Stimulated activated CD8-positive, alpha-beta memory T cell treated with anti-CD3 and anti-CD28 coated beads, Interleukin-7, amount 100 ng/mL, for 48 hours (primary cell): ENCODE measurements at places on chromosomes 16 and 17.
A peak's percentile ranks its signal among the peaks of the same experiment; 100 is the strongest.

- no peak for DNase-seq
These were observed 2.6 kb upstream of the KRTAP9-2 start for GRCh38 chr17:41223821-41224220.

DNA sequence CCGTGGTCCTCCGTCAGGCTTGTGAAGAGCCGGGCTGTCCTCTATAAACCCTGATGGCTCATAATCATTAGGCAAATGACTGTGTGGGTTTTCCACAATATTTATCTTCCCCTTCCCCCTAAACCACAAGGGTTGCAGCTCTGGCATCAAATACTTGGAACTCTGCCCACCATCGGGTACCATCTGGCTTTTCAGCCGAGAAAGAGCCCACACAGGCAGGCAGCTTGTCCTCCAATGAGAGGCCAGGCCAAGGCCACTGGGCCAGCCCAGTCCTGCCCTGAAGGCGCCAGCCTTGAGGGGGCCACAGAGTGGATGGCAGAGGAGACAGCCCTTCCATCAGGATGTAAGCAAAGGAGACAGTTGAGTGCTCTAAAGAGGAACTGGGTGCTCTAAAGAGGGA lies 31.8 kb upstream of the NAT9 start:
- DNase-seq: no peak

GRCh38 chr16:67386861-67387455 lies 6.3 kb downstream of the TPPP3 start:
- no peak for DNase-seq

DNA sequence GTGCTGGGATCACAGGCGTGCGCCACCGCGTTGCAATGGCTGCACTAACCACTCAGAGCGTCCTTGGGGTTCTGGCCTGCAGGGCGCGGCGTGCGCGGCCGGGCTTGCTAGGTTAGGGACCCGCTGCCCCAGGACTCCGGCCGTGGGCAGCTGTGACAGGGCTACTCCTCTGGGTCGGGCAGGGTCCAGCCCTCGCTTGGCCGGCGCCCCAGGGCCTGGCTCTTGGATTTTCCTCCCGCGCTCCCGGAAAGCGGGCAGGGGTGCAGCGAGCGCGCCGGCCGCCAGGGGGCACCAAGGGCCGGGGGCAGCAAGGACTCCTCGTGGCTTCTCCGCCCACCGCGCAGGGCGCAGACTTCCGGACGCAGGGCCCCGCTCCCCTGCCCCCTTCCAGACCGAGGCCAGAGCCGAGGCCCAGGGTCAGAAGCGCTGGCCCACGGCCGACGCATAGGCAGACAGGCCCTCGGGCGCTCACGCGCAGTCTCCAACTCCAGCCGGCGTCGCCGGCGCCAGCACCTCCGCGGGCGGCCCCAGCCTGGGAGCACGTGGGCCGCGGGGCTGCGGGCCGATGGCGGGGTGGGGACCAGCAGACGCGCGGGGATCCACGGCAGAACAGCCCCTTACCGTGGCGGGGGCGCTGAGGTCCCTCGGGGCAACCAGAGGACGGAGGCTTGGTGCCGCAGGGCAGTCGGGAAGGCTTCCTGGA lies 355 bp downstream of the TLE7 start:
- no peak for DNase-seq

DNA sequence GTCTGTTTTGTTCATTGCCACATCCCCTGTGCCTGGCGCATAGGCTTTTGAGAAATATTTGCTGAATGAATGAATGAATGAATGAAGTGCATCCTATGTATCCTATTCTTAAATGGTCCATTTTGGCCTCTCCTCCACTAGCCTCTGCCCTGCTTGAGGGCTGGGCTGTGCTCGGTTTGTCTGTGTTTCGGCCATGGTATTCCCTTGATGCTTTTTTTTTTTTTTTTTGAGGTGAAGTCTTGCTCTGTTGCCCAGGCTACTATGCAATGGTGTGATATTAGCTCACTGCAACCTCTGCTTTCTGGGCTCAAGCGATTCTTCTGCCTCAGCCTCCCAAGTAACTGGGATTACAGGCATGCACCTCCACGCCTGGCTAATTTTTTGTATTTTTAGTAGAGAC lies 110.1 kb downstream of the NTN1 start:
- DNase-seq: no peak

- no peak for DNase-seq
These were observed 5.7 kb upstream of the TCAP start for GRCh38 chr17:39659279-39660010.

DNA sequence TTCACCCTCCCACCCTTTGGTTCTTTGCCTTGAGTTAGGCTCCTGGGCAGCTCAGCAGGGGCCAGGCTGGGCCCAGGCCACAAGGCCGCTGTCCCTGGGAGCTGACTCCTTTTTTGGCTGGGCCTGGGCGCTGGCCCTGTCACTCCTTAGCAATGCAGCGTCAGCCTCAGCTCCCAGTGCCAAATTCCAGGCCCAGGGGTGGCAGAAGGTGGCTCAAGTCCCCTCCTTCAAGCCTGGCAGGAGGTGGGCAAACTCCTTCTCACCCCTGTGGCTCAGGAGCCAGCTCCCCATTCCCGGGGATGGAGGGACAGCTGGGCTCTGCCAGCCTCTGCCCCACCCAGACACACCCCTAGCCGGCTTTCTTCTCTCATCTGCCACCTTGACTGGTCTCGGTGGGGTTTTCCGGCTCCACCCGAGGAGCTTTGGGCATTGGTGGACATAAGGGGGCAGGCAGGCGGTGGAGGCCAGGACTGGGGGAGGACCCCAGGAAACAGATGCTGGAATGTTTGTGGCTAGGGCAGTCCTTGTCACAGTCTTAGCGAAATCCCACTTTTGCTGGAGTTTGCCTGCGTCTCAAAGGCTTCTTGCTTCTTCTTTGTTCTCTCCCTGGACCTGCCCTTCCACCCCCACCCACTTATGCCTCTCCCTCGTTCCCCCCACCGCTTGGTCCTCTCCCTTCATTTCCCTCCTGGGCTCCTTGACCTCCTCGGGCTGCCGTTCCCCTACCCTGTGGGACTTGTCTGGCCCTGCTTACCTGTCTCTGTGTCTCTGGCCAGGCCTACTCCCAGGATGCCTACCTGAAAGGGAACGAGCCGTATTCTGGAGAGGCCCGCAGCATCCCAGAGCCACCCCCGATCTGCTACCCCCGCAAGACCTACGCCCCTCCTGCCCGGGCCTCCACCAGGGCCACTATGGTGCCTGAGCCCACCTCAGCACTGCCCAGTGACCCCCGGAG lies 37.4 kb downstream of the ARHGAP23 start:
- DNase-seq: no peak

DNA sequence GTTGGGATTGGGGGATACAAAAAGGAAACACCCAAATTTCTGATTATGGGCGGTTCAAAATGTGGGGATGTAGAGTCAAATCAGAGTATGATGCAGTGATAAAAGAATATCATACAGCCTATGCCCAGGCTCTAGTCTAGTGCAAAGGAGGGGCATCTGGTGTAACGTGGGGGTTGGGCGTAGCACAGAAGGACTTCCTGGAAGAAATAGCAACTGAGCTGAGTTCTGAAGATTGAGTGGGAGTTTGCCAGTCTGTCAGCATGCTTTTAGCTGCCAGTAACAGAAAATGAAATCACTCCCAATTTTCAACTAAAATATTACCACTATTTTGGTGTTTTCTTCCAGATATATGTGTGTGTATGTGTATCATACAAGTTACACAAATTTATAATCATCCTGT lies 196.9 kb downstream of the SPECC1 start:
- no peak for DNase-seq

GRCh38 chr17:59420901-59421300 lies 89.4 kb downstream of the YPEL2 start:
- no peak for DNase-seq

- DNase-seq: no peak
These were observed 107.5 kb downstream of the METRNL start for GRCh38 chr17:83186751-83187421.

- DNase-seq: no peak
These were observed 265.9 kb downstream of the CDH8 start for GRCh38 chr16:61770301-61770700.

- DNase-seq: no peak
These were observed 177.0 kb upstream of the C16orf82 start for GRCh38 chr16:26889740-26890139.

- DNase-seq: no peak
These were observed 279.2 kb upstream of the RPL38 start for GRCh38 chr17:73924114-73924908.

DNA sequence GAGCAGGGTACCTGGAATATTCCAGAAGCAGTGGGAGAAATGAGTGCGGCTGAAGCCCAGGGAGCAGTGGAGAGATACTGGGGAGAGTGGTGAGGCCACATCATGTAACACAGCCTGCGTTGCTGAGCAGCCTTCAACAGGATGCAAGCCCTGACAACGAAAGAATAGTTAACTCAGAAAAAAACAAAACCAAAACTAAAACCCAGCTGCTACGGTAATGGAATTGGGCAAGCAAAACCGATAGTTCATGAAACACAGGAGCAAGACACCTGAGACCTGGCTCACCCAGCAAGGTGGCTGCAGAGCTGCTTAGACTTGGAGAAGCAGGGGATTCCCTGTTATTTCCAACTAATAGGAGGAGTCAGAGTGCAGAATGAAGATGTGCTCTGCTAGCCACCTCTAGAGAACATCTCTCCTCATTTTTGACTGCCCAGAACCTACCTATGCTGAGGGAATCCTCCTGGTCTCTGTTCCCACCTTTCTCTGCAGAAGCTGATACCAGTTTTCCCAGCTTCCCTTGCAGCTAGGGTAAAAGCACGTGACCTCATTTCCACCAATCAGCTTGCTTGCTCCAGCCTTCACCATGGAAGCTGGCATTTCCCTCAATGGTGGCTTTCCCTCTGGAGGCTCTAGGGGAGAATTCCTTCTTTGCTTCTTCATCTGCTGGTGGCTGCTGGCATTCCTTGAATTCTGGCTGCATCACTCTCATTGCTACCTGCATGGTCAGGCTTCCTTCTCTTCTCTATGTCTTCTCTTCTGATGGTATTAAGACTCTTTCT lies 59.4 kb upstream of the XYLT1 start:
- DNase-seq: no peak

- DNase-seq: no peak
These were observed 254.3 kb downstream of the WWOX start for GRCh38 chr16:78353640-78354275.

- peak; percentile 37 for DNase-seq
These were observed 875 bp downstream of the PRKCB start for GRCh38 chr16:23836404-23837311.

DNA sequence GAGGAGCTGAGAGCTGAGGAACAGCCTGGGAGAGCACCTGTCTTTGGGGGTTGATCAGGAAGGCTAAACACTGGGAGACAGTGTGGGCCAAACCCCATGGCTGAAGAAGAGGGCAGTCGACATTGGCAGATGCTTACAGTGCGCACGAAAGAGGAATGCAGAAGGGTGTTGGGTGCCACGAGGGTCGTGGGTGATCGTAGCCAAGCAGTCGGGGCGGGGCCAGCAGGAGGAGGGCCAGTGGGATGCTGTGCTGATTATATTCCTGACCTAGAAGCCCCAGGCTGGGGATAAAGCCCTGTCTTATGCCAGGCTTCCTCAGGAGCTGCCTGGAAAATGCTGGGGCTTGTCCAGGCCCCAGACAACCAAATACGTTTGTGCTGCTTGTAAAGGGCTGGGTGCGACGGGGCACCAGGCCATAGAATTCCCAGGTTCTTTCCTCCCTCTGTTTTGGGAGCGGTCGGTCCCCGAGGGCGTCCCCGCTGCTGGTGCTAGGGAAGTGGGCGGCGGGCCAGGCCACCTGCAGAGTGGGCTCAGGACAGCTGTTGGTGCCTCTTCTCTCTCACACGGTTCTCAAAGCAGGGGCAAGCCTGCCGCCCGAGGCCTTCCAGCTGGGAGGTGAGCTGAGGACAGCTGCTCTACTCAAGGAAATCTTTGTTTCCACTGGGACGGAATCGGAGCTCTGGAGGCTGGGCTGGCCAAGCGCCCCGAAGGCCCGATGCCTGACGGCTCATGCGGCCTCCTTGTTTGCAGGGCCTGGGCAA lies 10.0 kb downstream of the C1QTNF1 start:
- no peak for DNase-seq

GRCh38 chr17:27323538-27324215 lies 29.8 kb downstream of the WSB1 start:
- no peak for DNase-seq

DNA sequence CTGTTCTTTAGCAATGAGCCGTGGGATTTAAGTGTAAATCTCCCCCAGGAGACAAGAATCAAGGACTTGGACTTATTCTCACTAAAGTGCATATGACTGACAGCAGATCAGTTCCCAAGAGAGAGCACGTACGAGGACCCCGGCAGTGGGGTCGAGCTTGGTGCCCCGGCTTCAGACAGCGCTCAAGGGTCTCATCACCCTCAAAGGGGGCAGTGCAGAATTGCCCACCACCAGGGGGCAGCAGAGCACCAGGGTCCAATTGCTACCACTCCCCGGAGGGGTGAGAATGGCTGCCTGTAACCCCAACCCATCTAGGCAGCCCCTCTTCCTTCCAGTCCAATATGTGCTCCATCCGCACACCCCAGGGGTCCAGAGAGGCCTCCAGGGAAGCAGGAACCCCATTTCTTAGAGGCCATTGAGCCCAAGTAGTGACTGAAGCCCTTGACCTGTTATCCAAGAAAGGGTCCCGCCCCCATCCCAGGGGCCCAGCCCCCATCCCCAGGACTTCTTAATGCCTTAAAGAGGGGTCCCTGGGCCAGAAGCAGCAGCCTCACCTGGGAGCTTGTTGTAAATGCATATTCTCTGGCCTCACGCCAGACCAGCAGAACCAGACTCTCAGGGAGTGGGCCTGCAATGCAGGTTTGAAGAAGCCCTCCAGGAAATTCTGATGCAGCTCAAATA lies 86.1 kb downstream of the ZDHHC7 start:
- DNase-seq: peak; percentile 48

DNA sequence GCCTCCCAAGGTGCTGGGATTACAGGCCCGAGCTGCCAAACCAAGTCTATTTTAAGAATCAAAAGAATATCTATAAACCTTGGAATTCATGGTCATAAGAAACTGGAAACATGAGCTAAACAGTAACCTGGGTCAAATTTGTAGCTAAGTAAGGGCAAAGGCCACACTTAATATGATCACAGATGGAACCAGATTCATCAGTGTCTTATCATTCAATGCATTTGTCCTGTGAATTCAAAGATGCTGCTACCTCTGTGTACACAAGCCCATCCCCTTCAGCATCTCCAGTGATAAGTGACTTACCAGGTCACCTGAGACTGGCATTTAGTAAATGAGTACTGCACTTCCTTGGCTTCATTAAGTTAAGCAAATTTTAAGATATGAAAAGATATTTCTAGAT lies 108.1 kb downstream of the SSH2 start:
- no peak for DNase-seq

DNA sequence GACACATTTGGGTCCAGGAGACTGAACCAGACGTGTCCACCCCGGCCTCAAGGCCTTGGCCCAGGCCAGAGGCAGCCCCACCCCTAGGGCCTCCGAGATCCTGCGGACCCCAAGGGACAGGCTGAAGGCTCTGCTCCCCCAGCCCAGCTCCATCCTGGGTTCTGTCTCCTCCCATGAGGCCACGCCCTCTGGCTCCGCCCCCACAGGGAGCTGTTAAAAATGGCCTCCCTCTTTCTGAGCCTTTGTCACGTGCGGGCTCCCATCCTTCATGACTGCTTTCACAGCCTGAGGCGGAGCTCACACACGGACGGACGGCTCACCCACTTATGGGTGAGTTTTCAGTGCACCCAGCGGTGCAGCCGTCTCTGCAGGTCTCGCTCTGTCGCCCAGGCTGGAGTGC lies 6.5 kb upstream of the CACNA1H start:
- no peak for DNase-seq

GRCh38 chr17:14301279-14302090 lies 604 bp downstream of the HS3ST3B1 start:
- no peak for DNase-seq
